ENCODE measurements at places on chromosomes 3 and 15.

DNA sequence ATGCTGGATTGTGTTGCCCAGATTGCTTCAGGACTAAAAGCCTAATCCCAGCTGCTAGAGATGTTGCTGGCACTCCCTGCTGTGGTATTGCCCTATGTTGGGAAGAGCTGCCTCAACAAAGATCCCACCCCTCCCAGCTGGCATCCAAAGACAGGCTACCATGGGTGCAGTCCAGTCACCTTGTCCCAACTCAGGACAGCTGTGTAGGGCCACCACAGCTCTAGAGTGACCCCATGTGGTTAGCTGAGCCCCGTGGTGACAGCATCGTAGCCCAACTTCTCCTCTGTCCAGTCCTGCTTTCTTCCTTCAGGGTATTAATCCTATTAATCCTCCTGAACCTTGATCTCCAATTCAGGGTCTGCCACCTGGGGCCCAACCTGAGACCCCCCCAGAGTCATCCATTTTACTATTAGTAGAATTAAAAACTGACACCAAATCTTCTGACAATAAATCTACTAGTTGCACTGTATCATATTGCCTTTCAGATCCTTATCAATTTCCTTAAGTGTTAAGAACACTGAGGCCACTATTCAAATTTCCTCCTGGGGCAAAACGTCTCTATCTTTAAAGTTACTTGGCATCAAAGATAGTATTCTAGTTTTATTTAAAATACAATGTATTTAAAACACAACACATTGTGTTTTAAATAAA is 83.5 kb downstream of the AQP9 start:
- peak; percentile 27 for DNase-seq

- DNase-seq = no peak
Measured at GRCh38 chr3:89787979-89788378, 680.6 kb downstream of the EPHA3 start.

DNA sequence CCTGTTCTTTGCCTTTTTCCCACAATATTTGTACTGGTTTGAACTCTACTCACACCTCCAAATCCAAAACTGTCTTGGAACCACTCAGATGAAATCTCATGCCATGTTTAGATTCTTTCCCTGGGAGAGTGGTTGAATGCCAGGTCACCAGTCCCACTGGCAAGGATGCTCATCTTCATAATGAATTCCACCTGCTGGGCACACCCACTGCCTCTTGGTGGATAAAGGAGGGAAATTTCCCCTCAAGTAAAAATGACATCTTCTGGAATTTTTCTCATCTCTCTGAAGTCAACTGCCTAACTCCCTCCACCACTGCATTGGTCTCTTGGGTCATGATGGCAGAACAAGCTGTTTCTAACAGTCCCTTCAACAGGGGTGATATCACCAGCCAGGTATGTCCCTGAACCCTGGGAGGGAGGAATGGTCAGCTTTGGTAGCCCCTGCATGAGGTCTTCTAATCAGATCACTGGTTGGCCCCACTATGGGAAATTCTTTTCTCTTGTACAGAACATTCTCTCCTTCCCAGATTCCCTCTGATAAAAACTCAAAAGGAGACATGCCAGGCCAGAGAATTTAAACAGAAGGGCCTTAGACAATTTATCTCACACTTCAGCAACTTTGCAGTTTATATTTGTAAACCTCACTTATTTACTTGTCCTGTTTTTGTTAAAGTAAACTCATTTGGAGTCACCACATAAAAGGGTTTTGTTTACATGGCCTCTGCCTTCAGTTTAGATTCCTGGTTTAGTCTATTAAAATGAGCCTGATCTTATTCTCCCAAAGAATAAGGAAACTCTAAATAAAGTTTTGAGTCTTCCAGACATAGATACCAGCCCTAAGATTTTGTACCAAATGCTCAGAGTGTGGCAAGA is 143.4 kb downstream of the WNT5A start:
- no peak for DNase-seq

DNA sequence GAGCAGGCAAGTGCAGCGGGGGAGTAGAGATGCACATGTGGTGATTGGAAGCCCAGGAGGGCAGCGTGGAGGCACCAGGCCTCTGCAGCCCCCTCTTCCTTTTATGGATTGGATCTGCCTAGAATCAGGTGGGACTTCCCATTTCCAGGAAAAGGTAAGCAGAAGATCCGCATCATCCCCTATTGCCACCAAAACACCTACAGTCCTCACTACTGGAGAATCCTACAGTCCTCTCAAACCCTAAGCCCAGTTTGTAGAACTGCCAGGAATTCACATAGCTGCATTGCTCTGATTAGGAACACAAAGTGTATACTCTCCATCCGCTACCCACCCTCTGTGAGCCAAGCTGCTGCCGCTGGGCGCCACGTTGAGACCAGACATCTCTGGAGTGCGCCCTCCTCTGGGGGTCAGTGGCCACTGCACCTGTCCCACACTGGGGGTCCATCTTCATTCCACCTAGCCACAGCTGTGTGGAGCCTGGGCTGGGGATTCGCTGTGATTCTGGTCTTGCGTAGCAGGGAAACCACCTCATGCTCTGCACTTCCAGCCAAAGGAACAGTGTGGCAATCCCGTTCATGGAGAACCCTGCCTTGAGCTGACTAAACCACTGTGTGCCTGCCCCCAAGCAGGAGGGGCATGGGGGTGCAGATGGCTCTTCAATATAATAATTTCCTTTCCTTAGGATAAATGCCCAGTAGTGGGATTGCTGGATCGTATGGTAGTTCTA is 88.9 kb upstream of the PTX3 start:
- DNase-seq = no peak

- DNase-seq = no peak
Measured at GRCh38 chr15:95887666-95888390, 442.7 kb upstream of the NR2F2 start.

DNA sequence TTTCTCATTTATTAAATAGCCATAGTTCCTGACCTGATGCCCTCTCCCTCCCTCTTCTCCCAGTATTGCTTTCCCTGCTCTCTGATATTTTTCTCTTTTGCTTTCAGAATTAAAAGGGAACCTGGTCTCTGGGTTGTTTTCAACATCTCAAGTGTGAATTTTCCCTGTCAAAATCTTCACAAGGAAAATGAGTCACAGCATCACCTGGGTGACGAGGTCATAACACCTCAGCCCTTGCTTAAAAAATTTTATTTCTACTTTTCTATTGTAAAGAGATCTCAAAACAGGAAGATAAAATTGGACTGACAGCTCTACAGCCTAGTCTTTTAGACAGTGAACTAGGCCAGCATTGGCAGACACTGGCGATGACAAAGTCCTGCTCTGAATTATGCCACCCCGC is 40.1 kb downstream of the GAP43 start:
- DNase-seq = no peak
